D341Med (cell line): ENCODE measurements at places on chromosomes 6 and 20.
A peak's percentile ranks its signal among the peaks of the same experiment; 100 is the strongest.

DNA sequence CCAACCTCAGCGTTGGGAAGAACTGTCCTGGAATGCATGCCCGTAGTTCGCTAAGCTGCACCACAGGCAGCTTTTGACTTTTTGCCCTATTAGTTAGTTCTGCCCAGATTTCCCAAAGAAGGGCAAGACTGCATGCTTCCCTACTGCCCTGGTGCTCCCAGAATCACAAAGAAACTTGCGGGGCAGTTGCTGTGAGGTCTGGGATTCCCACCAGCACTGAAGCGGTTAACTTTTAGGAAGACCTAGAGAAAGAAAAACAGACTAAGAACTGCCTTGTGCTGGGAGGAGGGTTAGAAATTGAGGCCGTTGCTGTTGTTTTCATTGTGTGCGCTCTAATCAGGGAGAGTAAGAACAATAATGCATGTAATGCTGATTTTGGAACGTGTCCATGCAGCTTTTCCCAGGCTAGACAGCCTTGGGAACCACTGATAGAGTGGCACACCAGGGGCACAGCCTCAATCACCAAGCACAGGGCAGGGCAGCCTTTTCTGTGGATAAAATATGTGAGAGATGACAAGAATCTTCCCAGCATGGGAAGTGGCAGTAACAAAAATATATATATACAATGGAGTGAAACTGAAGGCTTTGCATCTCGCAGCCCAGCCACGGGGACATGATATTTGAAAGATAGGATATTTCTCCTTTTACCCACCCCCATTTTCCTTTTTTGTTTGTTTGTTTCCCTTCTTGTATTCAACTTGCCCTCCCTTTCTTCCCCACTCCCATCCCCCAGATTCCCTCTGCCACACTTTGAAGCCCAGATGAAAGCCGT is 137.7 kb upstream of the HEY2 start:
- no peak for DNase-seq

GRCh38 chr6:160048471-160048870 is 73.1 kb upstream of the SLC22A1 start:
- no peak for DNase-seq

DNA sequence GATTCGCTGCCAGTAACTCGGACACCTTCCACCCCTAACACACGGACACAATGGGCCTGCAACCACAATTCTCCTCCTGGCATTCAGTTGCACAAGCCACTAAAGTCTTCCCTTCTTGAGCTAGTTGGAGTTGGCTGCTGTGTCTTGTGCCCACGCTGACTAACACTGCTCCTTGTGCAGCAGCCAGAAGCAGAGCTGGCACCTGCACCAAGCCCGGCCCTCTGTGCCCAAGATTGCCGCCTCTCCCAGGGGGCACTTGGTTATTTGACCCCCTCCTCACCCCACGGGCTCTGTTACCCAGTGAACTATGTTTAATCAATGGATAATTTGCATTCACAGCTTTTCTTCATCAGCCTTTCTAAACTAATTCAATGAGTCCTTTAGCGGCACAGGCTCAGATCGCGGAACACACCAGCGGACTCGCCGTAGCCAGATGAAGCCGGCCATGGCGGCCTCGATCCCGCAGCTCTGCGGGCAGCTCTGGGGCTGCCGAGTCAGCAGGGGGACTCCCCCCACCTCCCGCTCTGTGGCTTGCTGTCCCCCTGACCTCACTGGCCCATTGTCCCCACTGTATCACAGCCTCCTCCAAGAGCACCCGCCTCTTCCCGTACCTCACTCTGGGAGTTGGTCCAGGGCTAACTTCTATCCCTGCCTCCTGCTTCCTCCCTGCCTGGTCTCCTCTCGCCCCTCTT is 94.8 kb upstream of the AFDN start:
- no peak for DNase-seq

GRCh38 chr20:38272961-38273360 is 12.4 kb upstream of the KIAA1755 start:
- no peak for DNase-seq

DNA sequence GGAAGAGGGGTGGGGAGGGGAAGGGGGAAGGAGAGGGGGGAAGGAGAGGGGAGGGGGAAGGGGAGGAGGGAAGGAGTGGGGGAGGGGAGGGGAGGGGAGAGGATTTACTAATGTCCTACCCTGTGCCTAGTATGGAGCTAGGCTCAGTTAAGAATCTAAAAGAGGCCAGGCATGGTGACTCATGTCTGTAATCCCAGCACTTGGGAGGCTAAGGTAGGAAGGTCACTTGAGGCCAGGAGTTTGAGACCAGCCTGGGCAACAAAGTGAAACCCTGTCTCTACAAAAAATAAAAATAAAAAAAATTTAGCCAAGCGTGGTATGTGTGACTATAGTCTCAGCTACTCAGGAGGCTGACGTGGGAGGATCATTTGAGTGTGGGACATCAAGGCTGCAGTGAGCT is 13.0 kb downstream of the UBE2J1 start:
- DNase-seq, result no peak

DNA sequence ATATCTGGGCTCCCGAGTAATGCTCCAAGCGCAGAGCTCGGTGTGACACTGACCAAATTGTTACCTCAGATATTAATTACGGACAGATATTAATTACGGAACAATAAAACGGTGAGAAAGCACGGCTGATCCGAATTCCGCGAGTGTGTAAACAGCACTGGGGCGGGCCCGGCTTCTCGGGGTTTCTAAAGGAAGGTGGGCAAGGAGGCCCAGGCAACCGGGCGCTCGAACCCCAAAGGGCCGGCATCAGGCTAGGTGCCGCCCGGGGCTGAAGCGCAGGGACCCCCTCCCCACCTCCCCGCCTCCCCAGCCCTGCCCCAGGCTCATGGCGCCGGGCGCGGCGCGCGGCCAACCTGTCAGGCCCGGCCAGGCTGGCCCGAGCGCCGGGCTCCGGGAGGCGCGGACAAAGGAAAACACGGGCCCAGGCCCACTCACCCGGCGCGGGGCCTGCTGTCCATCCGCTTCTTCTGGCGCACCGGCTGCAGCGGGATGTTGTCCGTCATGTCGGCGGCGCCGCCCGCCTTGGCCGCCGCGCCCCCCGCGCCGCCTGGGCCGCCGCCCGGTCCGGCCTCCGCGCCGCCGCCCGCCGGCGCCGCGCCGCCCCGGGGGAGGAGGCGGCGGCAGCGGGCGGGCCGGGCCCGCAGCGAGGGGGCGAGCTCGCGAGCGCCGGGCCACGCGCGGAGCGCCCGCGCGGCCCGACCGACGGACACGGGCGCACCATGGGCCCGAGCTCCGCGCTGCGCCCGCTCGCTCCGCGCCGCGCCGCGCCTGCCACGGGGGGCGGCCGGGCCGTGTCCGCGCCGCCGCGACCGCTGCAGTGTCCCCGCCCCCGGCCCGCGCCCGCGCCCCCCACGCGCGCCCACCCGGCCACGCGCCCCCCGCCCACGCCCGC is at the start of gene ATP9A:
ATP9A (minus strand) TSS at position 524 of the 892 bp plus-strand sequence; CDS start at position 503, 21 bp downstream.
- peak; percentile 75 for DNase-seq

DNA sequence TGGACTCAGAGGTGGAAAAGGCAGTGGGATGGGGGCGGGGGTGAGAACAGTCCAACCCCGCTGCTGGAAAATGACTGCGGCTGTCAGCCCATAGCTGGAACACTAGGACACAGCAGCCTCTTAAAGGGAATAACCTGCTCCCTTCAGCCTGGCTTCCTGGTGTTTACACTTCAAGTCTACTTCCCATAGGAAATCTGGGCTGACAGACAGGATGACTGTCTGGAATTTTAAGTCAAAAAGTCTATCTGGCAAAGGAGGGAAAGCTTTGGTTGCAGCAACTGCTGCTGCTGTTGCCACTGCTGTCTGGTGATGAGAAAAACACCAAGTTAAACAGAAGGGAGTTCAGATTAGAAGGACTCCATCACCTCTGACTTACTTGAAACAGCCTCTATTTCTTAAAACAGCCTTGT is 44.9 kb downstream of the TNFRSF21 start:
- no peak for DNase-seq

DNA sequence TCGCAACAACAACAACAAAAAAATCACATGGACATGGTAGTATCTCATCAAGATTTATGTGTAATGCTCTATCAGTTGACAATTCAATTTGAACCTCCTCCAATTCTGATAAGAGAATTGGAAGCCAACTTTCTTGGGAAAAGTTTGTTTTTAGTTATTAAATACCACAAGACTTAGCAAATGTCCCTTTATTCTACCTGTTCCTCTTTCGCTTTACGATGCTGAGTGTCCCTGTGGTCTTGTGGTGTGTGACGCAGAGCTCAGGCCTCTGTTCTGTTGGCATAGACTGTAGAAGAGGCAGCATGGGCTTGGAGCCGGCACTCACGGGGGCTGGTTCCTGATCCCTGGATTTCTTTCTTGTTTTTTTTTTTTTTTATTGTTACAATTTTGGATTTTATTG is 76.7 kb downstream of the PSMB1 start:
- no peak for DNase-seq
